ENCODE measurements at places on chromosomes 5 and 9.

DNA sequence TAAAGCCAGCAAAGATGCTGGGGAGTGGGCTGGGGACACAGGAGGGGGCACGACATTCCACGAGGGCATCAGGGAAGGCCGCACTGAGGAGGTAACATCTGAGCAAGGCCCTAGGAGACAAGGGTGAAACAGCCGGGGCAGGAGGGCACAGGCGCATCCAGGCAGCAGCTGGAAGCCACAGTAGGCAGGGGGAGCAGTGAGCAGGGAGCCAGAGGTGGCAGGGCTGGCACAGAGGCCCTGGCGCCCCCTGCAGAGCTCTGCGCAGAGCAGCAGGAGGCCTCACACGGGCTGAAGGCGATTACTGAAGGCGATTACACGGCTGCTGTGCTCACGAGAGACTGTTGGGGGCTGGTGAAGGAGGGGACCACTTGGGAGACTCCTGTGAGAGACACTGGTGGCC, 15.4 kb downstream of the LMAN2 start:
- peak; percentile 15 for DNase-seq

DNA sequence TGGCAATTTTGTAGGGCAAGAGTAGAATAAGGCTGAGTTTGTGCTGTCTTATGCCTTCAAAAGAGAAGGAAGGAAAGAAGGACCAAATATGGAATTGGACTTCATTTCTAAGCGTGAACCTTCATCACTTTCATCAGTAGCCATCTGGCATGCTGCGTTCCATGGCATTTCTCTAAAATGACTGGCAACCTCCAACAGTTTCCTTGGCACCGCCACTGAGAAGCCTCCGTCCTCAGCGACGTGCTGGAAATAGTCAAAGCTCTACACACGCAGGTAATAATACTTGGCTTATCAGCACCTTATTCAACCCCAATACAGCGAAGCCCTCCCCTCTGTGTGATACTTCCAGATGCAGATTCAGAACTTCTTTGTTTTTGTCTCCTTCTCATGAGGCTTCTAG, 169.7 kb upstream of the CD180 start:
- no peak for DNase-seq

- DNase-seq = peak; percentile 20
Measured at GRCh38 chr5:1445313-1445688, at the start of gene SLC6A3. Gene SLC6A3, minus strand, starts transcription at chr5:1445440. Its CDS starts 2,243 bp downstream, at chr5:1443197.

DNA sequence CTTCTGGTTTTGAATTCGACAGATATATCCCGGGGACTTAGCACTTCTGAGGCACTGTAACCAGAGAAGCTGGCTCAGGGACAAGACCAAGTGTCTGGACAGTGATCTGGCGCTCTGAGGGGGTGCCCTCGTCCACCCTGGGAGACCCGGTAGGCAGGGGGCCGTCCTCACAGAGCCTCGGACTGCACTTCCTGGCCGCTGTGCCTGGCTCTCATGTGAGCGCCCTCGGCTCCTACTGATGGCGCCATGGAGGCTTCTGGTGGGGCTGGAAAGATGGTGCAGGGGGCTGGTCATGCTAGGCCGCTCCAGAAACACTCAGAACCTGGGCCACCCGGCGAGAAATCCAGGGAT, 18.8 kb upstream of the SLC6A3 start:
- DNase-seq = no peak

GRCh38 chr5:5363045-5363444, 59.4 kb upstream of the ICE1 start:
- no peak for DNase-seq

DNA sequence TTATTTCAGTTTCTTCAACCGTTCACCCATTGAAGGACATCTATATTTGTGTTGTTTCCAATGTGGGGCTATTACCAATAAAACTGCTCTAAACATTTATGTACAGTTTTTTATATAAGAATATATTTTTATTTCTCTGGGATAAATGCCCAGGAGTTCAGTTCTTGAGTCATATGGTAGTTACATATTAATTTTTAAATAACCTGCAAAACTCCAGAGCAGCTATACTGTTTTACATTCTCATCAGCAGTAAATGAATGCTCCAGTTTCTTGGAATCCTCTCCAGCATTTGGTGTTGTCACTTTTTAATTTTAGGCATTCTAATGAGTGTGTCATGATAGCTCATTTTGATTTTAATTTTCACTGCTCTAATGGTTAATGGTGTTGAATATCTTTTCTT, 36.2 kb downstream of the CDK7 start:
- no peak for DNase-seq

- DNase-seq = peak; percentile 6
Measured at GRCh38 chr5:144451187-144451973, 280.7 kb downstream of the KCTD16 start.
